Transverse colon (tissue), 4 donors: ENCODE measurements at places on chromosomes 1 and 21. TPM values are rescaled to one million over a fixed set of nuclear protein-coding genes. Genes with fewer than 3 reads are reported as not detected.

DNA sequence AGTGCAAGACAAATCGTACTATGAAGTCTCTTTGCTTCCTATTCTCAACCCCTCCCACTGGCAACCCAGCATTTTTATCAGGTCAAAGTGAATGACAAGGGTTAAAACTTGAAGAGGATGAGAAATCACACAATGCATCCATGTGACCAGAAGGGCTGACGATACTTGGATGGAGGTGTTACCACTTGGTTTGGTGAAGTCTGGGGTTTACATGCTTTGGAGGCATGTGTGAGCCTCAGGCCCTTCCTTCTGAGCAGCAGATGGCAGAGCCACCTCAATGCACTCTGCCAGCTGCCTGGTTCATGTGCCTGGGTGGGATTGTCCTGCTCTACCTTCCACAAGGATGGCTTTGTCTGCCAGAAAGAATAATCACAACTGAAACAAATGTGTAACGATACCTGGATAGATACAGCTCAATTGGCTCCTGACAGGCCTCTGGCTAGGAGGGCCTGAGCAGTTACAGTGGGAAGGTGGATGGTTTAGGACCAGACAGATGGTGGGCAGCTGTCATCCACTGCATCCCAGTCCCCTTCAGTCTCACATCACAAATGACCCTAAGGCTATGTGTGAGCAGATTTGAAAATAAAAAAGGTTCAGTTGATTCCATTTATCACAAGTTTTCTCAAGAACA is 51.5 kb upstream of the CNIH3 start:
- no peak for DNase-seq

The CRYAA gene
- not detected for total RNA-seq

DNA sequence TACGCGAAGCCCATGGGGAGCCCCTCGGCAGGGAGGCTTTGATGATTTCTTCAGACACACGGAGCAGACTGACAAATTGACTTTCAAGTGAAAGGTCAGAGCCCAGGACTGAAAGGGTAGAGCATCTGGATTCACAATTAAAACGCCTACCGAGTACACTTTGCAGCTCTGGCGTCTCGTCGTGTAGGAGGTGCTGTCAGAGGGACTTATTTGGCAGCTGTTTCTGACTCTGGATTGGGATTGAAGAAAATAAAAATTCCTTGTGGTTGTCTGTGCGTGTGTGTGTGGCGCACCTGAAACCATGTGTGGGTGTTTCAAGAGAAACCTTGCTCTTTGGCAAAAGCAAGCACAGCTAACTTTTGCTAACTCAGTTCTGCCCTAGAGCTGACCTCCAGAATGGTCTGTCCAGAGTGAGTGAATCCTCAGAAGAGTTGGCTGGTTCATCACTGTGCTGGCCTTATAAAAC is 348.7 kb downstream of the HLX start:
- no peak for DNase-seq

The DUSP10 gene
- total RNA-seq: 7.2 TPM

The BRDT gene
- total RNA-seq: not detected
